ENCODE measurements at places on chromosomes 13 and 19.
A peak's percentile ranks its signal among the peaks of the same experiment; 100 is the strongest.

GRCh38 chr13:113951246-113951999 is 22.5 kb downstream of the C13orf46 start:
- DNase-seq: peak; percentile 93

- DNase-seq: no peak
Measured at GRCh38 chr13:71851498-71852409, 15.2 kb downstream of the DACH1 start.

- no peak for DNase-seq
Measured at GRCh38 chr13:28161370-28161769, 23.0 kb downstream of the PAN3 start.

GRCh38 chr19:3115411-3115810 is 20.4 kb upstream of the GNA15 start:
- DNase-seq: no peak

DNA sequence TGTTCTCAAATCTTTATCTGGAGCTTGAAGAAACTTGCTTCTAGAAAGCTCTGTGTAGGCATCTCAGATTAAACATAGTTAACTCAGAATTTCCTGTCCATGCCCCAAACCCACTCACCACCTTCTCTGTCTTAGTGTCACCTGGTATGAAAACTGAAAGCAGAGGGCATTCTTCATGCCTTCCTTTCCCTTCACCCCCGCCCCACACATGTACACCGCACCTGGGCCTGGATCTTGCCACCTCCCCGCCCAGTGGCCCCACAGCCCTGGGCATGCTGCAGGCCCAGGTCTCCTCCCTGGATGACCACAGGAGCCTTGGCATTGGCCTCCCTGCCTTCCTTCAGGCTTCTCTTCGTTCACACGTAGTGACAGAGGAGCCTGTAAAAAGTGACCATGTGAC is 15.8 kb downstream of the CFAP97D2 start:
- DNase-seq: no peak

DNA sequence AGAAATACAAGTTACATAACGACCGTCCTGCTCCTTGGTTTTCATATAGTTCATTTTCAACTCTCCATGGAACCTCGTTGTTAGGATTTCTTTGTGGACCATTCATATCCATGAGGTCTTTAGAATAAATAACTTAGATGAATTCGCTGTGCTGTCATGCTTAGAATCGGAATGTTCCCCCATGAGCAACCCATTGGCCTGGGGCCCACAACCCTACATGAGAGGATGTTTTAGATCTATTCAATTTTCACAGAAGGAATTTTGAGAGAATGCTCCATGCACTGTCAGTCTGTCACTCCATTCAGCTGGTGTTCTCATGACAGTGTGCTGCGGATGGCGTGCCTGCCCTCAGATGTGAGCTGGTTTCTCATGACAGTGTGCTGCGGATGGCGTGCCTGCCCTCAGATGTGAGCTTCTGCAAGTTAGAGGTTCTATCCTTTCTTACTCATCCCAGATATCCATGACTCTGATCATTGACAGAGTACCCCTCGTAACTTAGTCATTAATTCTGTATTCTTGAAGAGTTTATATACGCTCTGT is 1193.1 kb downstream of the EFNB2 start:
- no peak for DNase-seq

DNA sequence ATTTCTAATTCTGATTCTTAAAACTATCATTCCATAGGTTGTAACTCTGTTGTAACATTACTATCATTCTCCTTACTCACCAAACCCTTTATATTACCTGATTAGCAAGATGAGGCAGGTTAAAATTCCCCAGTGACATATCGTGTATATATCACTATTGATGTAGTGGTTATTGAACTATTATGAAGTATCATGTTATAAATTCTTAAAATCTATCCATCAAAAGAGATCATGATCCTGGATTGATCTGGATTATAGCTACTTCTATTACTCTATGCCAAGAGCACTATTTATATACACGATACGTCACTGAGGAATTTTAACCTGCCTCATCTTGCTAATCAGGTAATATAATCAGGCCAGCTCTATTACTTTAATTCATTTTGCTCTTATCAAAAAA is 533.9 kb downstream of the SLITRK6 start:
- DNase-seq: no peak

GRCh38 chr19:11164879-11165406 is 9.4 kb upstream of the SPC24 start:
- DNase-seq: no peak

GRCh38 chr13:32045537-32045936 is 14.0 kb downstream of the FRY start:
- DNase-seq: no peak

GRCh38 chr13:48859272-48860105 is 116.2 kb upstream of the FNDC3A start:
- no peak for DNase-seq

DNA sequence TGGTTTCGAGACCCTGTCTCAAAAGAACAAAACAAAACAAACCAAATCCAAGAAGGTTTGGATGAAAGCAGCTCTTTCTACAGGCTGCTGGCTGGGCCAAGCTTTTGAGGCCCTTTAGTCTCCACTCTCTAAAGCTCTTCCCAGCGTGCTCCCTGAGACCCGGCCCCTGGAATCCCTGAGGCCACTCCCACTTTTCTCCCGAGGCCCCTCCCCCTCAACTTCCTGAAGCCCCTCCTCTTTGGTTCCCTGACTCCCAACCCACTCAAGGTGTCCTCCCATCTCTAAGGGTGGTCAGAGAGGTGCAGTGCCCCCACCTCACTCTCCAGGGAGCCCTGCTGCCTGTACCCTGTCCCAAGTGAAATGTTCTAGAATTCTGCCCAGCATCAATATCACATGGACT is 10.6 kb downstream of the ERICH6B start:
- no peak for DNase-seq

DNA sequence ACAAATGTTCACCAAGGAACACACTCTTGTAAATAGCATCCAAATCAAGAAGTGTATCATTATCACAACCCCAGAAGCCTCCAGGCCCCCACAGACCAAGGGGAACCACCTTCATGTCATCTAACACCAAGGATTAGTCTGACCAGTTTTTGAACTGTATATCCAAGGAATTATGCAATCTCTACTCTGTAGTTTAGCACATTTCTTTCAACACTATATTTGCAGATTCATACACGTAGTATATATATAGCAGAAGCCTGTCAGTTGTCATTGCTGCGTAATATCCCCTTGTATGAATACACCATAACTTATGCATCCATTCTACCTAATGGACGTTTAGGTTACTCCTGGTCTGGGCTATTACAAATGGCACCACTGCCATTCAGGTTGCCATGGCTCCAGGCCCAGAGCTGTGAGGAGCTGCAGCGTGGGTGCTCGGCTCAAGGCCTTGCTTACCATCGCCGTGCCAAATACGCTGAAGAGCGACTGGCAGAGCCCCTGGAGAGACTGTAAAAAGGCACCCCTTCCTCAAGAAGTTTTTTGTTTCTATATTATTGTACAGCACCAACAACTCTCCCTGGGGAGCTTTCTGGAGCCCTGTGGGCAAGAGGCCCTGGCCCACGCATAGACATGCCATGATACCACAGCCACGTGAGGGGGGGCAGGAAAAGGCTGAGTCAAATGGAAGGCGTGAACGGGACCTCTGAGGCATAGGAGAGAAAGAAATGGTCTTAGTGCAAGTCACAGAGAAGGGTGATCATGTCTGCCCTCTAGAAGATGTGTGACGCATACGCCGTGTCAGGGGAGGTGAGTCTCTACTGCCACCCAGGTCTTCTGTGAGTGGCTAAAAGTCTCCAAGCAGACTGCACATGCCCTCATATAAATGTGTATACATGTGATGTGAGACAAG is 10.8 kb downstream of the LATS2 start:
- DNase-seq: no peak

GRCh38 chr19:8618751-8619150 is 8.2 kb upstream of the ADAMTS10 start:
- DNase-seq: no peak

GRCh38 chr13:76894401-76895110 is 8.4 kb upstream of the KCTD12 start:
- no peak for DNase-seq

- DNase-seq: no peak
Measured at GRCh38 chr13:71583581-71583980, 283.4 kb downstream of the DACH1 start.

GRCh38 chr19:12669270-12670158 is 2.9 kb downstream of the WDR83 start:
- peak; percentile 90 for DNase-seq

- no peak for DNase-seq
Measured at GRCh38 chr13:50509771-50510441, 333.6 kb downstream of the DLEU7 start.

DNA sequence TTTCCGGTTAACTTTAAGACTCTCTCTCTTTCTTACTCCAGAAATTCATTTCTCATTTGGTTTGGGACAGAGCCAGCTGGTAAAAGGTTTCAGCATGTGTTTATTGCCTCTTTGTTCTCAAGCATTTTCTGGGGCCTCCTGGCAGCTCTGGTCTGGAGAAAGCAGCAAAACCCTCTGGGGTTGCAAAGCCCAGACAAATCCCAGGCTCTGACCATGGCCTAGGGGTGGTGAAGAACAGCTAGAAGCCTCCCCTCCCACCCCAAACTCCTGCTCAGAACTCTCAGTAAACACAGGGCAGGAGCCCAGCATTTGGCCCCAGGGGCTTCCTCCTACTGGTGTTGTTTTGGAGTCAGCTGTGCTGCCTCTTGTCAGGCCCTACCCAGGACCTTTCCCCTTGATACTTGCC is 124.2 kb upstream of the SERP2 start:
- DNase-seq: no peak

GRCh38 chr13:74868049-74868448 is 613.9 kb downstream of the TBC1D4 start:
- DNase-seq: no peak

- DNase-seq: no peak
Measured at GRCh38 chr13:91594061-91594460, 195.6 kb downstream of the GPC5 start.

DNA sequence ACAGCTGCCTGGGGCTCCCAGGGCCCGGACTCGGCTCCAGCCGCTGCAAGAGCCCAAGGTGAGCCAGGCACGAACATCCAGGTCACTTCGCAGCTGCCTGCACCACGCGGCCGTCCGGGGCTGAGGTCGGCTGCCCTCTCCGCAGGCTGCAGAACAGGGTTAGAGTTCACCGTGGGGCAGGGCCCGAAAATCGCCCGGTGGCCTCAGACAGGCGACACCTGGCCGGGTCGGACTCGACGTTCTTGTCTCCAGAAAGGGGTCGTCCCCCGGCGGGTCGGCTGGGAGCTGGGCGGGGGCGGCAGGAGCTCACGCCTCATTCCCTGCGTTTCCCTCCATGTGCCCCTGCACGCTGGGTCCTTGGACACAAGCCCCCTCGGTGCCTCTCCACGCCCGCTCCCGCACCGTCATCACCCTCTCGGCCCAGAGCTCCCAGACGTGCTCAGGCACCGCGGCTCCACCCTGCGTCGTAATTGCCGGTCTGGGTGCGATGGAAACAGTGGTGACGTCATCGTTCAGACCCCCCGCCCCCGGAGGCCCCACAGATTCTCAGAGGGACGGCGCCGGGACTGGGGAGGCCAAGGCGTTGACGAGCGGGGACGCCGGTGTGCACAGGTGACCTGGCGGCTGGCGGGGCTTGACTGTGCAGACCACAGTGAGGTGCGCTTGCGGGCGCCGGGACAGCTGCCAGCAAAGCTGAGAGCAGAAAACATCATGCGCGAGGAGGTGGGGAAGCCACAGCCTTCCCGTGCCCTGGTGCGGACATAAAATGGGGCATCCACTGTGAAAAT is 4.0 kb upstream of the GRIN3B start:
- DNase-seq: peak; percentile 77

GRCh38 chr13:102582256-102582655 is 14.5 kb upstream of the TPP2 start:
- no peak for DNase-seq

- no peak for DNase-seq
Measured at GRCh38 chr19:22491746-22492145, 69.6 kb upstream of the ZNF98 start.

GRCh38 chr13:87129602-87130300 is 541.4 kb upstream of the SLITRK5 start:
- no peak for DNase-seq

GRCh38 chr19:6604906-6605305 is 14.0 kb upstream of the CD70 start:
- no peak for DNase-seq

DNA sequence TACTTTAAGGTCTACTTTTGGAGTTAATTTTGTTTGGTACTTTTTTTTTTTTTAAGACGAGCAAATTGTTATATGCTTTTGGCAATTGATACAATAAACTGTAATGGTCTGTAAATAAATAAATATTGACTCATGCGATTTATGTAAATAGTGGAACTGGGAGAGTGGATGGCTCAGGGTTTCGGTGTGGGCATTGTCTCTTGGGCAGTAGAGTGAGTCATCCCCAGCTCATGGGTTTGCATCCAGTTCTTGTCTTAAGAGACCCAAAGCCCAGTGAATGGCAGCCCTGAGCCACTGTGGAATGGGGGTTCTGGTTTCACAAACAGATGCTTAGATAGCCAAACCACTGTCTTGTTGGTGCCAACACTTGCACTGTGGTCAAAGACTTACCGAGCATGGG is 33.0 kb downstream of the FGF9 start:
- no peak for DNase-seq

- DNase-seq: no peak
Measured at GRCh38 chr13:114145722-114146121, 13.3 kb upstream of the RASA3 start.

- DNase-seq: no peak
Measured at GRCh38 chr13:98313922-98314292, 136.8 kb upstream of the RNF113B start.

DNA sequence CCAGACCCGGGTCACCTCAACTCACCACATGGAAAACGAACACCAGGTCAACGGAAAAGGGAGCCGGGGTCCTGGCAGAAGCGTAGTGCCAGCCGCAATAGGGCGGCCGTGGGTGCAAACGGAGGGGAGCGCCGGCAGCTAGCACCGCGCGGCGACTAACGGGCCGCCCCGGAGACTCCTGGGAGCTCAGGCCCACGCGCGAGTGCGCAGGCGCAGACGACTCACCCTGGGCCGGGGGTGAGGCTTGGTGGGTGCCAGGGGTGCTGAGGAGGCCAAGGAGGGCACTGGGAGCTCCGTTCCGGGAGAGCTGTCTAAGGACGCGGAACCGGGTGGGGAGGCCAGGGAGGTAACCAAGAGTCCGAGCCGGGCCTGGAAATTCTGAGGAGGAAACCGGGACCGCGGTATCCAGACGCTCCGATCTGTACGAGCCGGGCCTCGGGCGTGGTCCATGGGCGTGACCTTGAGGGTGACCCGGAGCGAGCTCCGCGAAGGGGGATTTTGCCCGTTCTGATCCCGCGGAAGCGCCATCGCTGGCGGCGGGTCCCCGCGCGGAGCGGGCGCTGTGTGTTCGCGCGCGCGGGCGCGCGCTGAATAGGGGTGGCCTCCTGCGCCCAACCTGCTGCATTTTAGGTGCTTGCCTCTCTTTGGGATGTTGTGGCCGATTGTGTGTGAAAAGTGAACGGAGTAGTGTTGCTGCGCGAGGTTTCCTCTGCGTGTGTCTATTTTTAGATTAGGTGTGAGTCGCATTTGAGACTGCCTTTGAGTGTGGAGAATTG is at the start of gene ZNF382:
Gene ZNF382 (plus strand): TSS at position 213 of the 776 bp plus-strand sequence. CDS start 4,602 bp downstream, outside the sequence.
- DNase-seq: peak; percentile 87

Measured in hepatic stellate cell (primary cell).